ENCODE measurements at places on chromosomes 12 and 14.

GRCh38 chr12:131103669-131104462 is 150.2 kb downstream of the ADGRD1 start:
- DNase-seq = no peak

DNA sequence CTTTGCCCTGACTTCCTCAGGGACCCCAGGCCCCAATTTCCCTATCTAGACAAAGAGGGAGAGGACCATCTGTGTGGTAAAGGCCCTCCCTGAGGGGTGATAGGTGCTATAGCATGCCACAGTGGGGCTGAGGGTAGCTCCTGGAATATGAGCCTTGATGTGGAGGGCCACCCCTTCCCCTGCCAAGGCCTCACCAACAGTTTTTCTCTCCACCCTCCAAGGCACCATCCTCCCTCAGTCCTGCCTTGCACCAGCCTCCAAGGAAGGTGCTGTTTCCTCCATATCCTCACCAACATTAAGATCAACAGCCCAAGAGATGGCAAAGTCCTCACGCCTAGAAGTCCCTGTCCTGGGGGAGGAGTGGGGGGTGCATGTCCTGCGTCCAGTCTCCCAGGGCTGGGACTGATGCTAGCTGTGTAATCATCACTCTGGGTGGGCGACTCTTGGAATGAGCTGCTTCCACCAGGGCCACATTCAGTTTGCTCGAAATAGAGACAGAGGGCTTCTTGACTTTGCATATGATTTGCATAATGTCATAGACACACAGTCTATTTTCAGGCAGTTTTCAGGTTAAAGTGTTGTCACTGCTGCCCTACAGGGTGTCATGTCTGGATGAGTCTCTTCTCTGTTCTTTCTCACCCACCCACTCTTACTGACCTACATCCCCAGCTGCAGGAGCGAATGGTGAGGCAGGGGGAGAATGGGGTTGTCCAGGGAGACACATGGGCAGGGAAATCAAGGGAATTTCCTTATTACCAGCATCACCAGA is 17.4 kb downstream of the ACVRL1 start:
- DNase-seq = no peak

DNA sequence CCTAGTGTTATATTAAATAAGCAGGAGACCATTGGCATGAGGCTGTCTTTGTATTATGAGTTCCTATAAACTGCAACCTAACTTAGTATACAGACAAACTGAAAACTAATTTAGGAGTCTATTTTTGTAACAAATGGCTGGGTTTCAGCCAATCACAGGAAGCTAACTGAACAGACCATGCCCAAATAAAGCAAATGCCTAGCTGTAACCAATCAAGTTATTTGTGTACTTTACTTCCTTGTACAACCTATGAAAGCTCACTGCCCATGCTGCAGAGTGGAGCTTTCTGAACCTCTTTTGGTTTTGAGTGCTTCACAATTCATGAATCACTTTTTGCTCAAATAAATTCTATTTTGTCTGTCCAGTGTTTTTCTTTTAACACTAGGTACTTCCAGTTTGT is 41.6 kb downstream of the GUCY2C start:
- no peak for DNase-seq

DNA sequence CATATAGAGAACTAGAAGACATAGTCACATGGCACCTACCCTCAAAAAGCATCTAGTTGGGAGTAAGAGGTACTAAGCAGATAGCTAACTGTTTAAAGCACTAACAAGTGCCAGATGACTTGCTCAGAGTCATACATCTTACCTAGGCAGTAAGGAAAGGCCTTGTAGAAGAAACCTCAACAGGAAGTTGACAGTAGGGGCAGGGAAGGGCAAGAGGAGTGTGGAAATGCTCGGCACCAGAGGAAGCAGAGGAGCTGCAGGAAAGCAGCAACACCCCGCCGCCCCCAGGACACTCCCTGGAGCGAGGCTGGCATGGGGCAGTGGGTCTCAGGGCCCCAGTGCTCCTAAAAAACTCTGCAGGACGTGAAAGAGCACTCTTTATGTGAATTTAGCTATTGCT is 92.9 kb downstream of the PPP2R5C start:
- DNase-seq = no peak

Data from mesothelial cell of epicardium (in vitro differentiated cells).